Activated CD8-positive, alpha-beta memory T cell treated with anti-CD3 and anti-CD28 coated beads, Interleukin-2, amount 10 ng/mL, durations not matched to agents 7 days and 5 days (primary cell): ENCODE measurements at places on chromosomes 1 and 21.
A peak's percentile ranks its signal among the peaks of the same experiment; 100 is the strongest.

DNA sequence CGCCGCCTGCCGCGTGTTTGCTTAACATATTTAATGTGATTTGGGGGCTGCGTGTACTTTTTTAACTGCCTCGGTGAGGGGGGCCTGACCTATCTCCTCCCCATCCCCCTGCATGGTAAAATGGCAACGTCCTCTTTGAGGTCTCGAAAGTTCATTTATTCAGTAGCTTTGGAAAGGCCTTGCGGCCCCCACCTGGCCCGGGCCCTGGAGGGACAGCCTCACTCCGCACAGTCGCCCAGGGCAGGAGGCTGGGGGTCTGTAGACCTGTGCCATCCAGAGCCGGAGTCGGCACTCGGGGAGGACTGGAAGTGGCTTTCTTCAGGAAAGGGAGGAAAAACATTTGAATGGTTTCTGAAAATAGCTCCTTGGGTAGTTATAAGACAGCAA lies 38.0 kb upstream of the ACTRT2 start:
- H3K4me1 ChIP-seq = no peaks in the 10 kb centered on the region
- DNase-seq = no peak
- H3K36me3 ChIP-seq = no peaks in the 10 kb centered on the region
- H3K27ac ChIP-seq = no peak overlapping the region

DNA sequence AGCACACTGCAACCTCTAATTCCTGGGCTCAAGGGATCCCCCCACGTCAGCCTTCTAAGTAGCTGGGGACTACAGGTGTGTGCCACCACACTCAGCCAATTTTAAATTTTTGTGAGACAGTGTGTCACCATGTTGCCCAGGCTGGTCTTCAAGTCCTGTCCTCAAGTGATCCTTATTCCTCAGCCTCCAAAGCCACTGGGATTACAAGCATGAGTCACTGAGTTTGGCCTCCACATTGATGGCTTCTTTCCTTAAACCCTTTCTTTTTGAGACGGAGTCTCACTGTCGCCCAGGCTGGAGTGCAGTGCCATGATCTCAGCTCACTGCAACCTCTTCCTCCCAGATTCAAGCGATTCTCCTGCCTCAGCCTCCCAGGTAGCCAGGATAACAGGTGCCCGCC lies 7.6 kb downstream of the KPNA6 start:
- peaks cover 31% of the 10 kb centered on the region for H3K4me1 ChIP-seq
- no peak overlapping the region for H3K4me3 ChIP-seq
- H3K27me3 ChIP-seq = no peaks in the 10 kb centered on the region
- DNase-seq = no peak

GRCh38 chr1:179476484-179476883 lies 99.3 kb downstream of the NPHS2 start:
- no peaks in the 10 kb centered on the region for H3K36me3 ChIP-seq
- no peaks in the 10 kb centered on the region for H3K4me1 ChIP-seq
- H3K4me3 ChIP-seq = no peak overlapping the region
- no peaks in the 10 kb centered on the region for H3K27me3 ChIP-seq
- H3K27ac ChIP-seq = no peak overlapping the region

DNA sequence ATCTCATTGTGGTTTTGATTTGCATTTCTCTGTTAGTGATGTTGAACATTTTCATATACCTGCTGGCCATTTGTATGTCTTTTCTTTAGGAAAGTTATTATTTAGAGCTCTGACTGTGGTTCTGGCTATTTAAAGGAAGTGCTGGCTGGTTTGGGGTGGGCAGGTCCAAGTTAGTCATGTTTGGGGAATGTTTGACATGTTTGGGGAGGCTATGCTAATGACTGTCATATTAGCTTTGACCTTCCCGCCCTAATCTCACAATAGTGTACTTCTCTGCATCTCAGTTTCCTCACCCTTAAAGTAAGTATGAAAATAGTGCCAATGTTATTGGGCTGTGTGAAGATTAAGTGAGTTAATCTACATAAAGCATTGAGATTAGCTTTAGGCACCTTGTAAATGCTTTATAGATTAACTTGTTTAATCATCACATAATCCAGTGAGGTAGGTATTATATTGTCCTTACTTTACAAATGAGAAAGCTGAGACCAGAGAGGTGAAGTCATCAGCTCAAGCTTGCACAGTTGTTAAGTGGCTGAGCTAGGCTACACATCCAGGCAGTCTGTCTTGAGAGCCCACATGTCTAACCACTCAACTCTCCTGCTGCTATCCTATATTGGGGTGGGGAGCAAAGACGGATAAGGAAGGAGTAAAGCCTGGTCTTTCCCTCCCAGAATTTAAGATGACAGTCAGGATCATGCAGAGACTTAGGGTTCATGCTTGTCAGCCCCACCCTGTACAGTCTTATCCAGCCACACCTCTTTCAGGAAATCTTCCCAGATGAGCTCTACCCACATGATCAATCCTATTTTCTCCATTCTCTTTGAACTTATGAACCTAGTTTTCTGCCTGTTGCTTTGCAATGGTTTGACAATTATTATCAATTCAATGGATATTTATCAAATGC lies 22.8 kb upstream of the CRNN start:
- H3K27me3 ChIP-seq = peaks cover 17% of the 10 kb centered on the region
- H3K4me1 ChIP-seq = no peaks in the 10 kb centered on the region
- H3K36me3 ChIP-seq = no peaks in the 10 kb centered on the region
- H3K4me3 ChIP-seq = no peak overlapping the region
- DNase-seq = no peak

GRCh38 chr1:111631502-111631901 lies 11.9 kb downstream of the RAP1A start:
- H3K36me3 ChIP-seq = peaks cover 45% of the 10 kb centered on the region
- peak overlapping the region; percentile 52 for H3K27ac ChIP-seq
- DNase-seq = no peak
- H3K27me3 ChIP-seq = no peaks in the 10 kb centered on the region
- peaks cover 80% of the 10 kb centered on the region for H3K4me1 ChIP-seq
- H3K4me3 ChIP-seq = no peak overlapping the region

DNA sequence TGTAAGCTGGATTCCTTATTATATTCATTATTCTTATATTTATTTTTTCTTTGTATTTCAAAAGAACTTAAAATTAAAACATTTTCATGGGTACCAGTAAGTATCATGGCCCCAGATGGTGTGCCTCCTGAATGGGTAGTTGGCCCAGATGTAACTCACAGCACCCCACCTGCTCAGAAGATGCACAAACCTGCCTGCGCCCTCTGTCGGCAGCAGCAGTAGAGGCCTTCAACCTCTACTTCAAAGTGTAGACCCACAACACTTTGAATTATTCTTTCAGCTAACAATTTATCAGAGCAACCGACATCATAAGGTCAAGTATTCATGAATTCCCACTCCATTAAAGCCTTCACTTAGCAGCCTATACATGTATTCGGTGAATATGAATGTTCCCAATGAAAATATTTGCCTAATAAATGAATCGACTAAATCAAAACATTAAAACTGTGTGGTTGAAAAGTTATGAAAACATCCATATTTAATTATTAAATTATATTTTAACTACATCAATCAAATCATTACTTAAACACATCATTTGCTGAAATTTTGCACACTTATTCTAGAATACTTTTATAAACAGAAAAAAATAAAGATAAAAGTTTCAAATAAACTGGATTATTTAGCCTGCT lies 25.4 kb downstream of the PIGM start:
- H3K27ac ChIP-seq = no peak overlapping the region
- H3K4me3 ChIP-seq = no peak overlapping the region
- peak; percentile 83 for DNase-seq
- H3K36me3 ChIP-seq = no peaks in the 10 kb centered on the region

DNA sequence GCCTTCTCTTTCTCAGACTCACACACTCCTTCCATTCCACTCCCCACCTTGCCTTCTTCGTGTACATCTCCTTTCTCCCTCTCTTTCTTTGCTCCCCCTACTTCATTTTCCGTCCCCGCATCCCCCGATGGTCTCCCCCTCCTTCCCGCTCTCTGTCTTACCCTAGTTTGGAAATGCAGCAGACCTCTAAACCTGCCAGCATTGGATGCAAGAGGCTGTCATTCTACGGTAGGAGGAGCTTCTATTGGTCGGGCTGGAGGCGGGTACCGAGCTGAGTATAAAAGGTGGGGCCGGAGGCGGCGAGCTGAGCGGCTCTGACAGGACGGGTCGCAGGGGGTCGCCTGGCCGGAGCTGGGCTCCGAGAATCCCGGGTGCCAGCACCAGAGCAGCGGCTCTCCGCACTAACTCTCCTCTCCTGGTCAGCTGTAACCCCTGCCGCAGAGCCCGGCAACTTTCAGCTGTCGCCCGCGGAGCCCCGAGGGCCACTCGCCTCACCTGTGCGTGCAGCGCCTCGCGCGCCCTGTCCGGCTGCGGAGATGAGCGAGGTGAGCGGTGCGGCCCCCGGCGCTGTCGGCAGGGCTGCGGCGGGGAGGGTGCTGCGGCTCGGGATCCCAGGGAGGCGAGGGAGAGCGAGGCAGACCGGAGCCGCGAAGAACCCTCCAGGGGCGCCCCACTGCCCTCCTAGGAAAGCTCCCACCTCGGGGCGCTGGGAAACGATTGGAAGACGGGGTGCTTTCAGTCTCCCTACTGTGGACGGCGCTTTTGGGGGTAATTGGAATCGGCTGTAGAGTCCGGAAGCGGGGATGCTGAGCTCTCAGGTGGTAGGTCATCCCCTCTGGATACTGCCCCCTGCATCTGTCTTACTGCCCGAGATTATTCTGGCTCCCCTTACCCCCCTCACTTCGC lies at the start of gene PCP4L1:
TSS of gene PCP4L1 (plus strand) at position 307 of the 906 bp plus-strand sequence. CDS start at position 537, 230 bp downstream.
- H3K36me3 ChIP-seq = peaks cover 8% of the 10 kb centered on the region
- peak; percentile 60 for DNase-seq
- H3K27me3 ChIP-seq = peaks cover 60% of the 10 kb centered on the region
- peak within 1 kb of the TSS; percentile 53 for H3K4me3 ChIP-seq
- H3K27ac ChIP-seq = no peak within 1 kb of the TSS

DNA sequence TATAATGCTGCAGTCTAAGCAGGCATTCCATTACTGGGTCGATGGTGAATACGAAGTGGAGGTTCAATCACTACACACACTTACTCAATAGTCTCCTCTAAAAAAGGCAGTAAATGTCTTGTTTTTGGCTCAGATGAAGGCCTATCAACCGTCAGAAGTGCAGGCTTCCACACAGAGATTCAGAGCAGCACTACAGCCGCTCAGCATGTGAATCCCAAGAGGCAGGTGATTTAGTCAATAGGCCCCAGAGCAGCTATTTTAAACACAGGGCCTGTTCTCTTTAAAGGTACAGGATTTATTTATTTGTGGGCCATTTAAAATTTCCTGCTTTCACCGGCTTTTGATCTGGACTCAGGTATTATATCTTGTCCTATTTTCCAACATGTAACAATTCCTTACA lies 293.7 kb downstream of the RGS7 start:
- no peak overlapping the region for H3K27ac ChIP-seq
- DNase-seq = no peak
- H3K4me3 ChIP-seq = no peak overlapping the region
- no peaks in the 10 kb centered on the region for H3K36me3 ChIP-seq
- no peaks in the 10 kb centered on the region for H3K27me3 ChIP-seq

- peaks cover 5% of the 10 kb centered on the region for H3K36me3 ChIP-seq
- DNase-seq = no peak
- H3K4me3 ChIP-seq = no peak overlapping the region
- peaks cover 16% of the 10 kb centered on the region for H3K27me3 ChIP-seq
Measured at GRCh38 chr1:182598296-182598695, 5.9 kb downstream of the RGS16 start.

- H3K27me3 ChIP-seq = no peaks in the 10 kb centered on the region
- H3K4me1 ChIP-seq = no peaks in the 10 kb centered on the region
- H3K27ac ChIP-seq = no peak overlapping the region
- H3K4me3 ChIP-seq = no peak overlapping the region
- H3K36me3 ChIP-seq = no peaks in the 10 kb centered on the region
- no peak for DNase-seq
Measured at GRCh38 chr1:18246543-18246942, 138.9 kb downstream of the IGSF21 start.

DNA sequence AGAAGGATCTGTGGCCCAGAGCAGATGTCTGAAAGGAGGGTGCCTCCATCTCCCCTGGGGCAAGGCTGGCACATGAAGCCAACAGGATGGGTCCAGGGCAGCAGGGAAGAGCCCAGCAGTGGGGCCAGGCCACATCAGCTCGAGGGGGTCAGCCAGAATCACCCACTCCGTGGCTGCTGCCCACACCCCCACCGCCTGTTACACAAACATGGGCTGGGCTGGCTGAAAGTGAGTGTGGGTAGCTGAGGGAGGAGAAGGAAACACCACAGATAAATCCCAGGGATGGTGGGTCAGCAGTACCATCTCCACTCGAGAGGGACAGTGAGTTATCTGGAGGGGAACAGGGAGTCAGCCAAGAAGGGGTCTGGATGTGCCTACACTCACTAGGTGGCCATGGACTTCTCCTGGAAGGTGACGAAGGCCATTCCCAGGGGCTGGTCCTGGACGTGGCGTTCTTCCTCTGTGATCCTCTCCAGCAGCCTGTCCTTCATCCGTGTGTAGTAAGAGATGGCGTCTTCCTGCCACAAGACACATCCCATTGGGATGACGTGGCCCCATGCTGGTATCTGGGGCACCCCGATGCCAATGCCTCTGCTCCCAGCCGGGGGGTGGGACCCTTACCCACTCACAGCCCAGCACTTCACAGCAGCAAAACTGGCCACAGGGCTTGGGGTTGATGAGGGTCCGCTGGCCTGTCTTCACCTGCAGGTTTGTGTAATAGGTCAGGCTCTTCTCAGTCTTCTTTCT lies 20.2 kb downstream of the TMEM63A start:
- H3K4me3 ChIP-seq = no peak overlapping the region
- no peak overlapping the region for H3K27ac ChIP-seq
- H3K4me1 ChIP-seq = peaks cover 19% of the 10 kb centered on the region
- no peaks in the 10 kb centered on the region for H3K27me3 ChIP-seq
- peaks cover 29% of the 10 kb centered on the region for H3K36me3 ChIP-seq

DNA sequence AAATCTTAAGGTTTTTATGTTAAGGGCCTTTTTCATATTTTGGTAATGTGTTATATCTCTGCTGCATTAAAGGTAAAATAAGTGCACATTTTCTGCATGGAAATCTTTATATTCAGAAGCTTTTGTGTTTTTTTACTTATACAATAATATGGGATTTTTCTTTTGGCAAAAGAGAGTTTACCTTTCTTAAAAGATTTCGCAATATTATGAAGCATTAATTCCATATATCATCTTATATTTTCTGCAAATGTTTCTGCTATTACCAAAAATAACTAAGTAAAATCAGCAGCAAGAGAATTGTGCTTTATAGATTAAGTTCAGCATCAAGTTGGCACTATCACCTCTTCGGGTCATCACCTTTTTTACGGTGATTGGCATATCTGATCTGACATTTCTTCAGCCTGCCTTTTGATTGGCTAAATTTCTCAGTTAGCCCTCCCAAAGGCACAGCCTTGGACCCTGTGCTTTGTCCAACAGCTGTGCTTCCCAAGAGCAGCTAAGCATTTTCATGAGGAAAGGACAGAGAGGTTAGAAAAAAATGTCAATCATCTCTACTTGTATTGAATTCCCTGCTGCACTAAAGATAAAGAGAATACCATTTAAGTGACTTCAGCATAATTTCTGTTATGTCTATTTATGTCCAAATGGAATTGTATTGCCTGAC lies 767.1 kb upstream of the PRMT6 start:
- no peak overlapping the region for H3K27ac ChIP-seq
- no peak for DNase-seq
- H3K4me1 ChIP-seq = no peaks in the 10 kb centered on the region
- no peaks in the 10 kb centered on the region for H3K27me3 ChIP-seq
- H3K4me3 ChIP-seq = no peak overlapping the region
- H3K36me3 ChIP-seq = no peaks in the 10 kb centered on the region

GRCh38 chr1:234175363-234175762 lies 197.9 kb upstream of the COA6 start:
- H3K4me1 ChIP-seq = peaks cover 25% of the 10 kb centered on the region
- H3K27me3 ChIP-seq = peaks cover 43% of the 10 kb centered on the region
- H3K27ac ChIP-seq = no peak overlapping the region
- peaks cover 4% of the 10 kb centered on the region for H3K36me3 ChIP-seq
- no peak for DNase-seq

GRCh38 chr1:183622884-183623785 lies 12.4 kb downstream of the ARPC5 start:
- no peak overlapping the region for H3K4me3 ChIP-seq
- H3K4me1 ChIP-seq = peaks cover 4% of the 10 kb centered on the region
- H3K27ac ChIP-seq = no peak overlapping the region
- peaks cover 17% of the 10 kb centered on the region for H3K36me3 ChIP-seq
- DNase-seq = peak; percentile 64
